MV-4-11 (cell line): ENCODE measurements at places on chromosomes 12 and 14.
A peak's percentile ranks its signal among the peaks of the same experiment; 100 is the strongest.

DNA sequence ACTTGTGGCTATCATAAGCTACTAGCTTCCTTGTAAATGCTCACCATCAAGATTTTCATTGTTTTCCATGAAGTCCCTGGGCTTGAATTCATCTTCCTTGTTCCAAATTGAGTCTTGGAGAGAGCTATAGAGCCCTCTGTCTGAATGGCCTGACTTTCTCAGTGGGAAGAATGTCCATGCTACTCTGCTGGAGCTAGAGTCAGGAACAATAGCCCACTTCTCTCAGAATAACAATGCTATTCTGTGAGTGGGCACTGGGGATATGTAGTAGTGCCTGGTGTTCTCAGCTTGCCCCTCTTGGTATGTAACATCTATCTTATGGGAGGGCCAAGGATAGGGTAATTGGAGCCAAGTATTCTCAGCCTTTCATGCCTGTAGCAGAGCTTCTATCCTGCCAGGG, 127.6 kb upstream of the TRHDE start:
- no peak for DNase-seq

DNA sequence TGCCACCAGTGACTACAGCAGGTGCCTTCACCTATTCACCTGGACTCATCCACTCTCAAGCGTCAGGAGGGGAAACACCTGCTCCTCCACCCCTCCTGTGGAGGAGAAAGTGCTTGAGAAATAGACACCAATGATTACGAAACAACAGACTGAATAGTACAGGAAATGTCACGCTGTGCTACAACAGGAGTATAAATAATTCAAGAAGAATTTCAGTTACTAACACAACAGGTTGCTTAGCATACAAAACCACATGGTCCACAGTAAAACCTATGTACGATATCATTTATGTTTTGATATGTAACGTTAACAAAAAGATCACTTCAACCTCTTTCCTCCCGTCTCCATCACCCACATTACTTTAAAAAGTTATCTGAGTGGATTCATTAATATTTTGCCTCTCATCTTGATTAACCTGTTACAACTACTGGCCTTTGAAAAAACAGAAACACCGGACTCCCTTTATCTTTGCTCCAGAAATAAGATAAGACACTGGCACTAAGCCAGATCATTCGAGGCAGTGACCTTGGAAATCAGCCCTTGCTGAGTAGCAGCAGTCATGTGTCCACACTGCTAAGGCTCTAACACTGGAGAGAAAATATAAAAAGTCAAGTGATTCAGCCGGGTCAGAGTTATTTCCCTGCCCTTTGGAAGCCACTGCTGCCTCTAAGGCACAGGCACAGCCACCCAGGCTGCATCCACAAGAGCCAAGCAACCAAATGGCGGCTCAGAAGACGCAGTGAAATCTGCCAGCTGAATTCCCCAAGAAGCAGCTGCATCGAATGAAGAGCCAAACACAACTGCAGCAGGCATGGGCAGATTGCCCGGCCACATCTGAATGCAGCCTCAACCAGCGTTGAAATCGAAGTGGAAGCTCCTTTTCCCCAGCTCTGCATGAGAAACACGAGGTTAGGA, 40.9 kb downstream of the NT5DC3 start:
- peak; percentile 74 for DNase-seq

DNA sequence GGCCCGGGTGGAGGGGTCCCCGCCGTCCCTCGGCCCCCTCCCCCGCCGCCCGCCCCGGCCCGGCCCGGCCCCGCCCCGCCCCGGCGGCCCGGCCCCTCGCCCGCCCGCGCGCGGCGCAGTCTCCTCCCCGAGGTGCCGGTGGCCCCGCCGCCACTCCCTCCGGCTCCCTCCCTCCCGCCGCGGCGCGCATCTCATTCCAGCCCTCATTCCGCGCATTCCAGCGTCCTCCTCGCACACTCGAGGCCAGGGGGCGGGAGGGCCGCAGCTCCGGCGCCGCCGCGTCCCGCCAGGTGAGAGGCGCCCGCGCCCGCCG, at the start of gene TEAD4:
TEAD4 (plus strand) TSS at position 206 of the 313 bp plus-strand sequence.
- DNase-seq, result no peak

DNA sequence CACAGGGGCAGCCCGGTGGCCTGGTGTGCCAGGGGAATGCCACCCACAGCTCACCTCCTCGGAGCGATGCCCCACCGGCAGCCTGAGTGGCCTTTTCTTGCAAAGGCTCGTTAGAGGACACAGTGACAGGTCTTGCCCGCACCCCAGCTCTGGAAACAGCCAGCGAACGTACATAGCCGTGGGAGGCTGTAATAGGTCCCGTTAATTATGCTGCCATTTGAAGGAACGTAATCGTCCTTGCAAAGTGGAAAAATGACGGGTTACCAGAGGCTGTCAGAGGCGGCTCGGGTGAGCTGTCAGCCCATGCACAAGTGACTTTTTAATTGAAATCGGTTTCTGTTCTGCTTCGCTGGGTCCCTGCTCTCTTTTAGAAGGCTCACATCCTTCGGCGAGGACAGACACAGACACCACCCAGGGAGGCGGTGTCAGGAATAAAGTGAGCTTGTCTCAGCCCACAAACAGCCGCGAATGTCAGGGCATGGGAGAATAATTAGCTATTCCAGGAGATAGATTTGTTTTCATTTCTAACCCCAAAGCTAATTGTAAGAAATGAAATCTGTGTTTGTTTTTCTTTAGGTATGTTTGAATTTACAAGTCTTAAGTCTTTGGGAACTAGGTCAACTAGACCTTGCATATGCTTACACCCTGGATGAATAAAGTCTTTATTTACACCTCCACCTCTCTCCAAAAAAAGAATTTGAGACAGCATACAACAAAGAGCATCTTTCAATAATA, 77.2 kb upstream of the RFLNA start:
- peak; percentile 84 for DNase-seq

- DNase-seq, result no peak
Observed at GRCh38 chr14:86999036-86999435, 993.9 kb downstream of the GALC start.

- no peak for DNase-seq
Observed at GRCh38 chr12:120468821-120469449, 613 bp downstream of the SRSF9 start.

DNA sequence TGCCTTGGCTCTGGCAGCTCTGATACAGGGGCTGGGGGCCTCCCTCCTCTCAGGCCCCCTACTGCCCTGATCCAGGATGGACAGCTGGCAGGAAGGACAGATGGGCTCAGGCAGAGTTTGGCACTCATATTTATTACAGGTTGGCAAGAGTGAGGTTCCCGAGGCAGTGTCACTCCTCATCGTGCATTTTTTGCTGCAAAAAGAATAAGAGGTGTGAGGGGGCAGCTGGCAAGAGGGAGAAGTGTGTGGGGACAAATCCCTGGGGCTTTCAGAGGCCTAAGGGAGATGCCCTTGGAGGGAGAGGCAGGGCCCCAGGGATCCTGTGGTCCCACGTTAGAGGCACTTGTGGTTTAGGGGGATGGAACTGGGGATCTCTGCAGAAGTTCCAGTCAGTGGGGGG, 5.0 kb downstream of the CMTM5 start:
- DNase-seq, result no peak

GRCh38 chr12:105721051-105721825, 390.7 kb downstream of the C12orf75 start:
- no peak for DNase-seq

GRCh38 chr12:130134563-130134915, 27.7 kb upstream of the FZD10 start:
- no peak for DNase-seq

- peak; percentile 55 for DNase-seq
Observed at GRCh38 chr12:128004383-128004938, 262.5 kb upstream of the TMEM132C start.

DNA sequence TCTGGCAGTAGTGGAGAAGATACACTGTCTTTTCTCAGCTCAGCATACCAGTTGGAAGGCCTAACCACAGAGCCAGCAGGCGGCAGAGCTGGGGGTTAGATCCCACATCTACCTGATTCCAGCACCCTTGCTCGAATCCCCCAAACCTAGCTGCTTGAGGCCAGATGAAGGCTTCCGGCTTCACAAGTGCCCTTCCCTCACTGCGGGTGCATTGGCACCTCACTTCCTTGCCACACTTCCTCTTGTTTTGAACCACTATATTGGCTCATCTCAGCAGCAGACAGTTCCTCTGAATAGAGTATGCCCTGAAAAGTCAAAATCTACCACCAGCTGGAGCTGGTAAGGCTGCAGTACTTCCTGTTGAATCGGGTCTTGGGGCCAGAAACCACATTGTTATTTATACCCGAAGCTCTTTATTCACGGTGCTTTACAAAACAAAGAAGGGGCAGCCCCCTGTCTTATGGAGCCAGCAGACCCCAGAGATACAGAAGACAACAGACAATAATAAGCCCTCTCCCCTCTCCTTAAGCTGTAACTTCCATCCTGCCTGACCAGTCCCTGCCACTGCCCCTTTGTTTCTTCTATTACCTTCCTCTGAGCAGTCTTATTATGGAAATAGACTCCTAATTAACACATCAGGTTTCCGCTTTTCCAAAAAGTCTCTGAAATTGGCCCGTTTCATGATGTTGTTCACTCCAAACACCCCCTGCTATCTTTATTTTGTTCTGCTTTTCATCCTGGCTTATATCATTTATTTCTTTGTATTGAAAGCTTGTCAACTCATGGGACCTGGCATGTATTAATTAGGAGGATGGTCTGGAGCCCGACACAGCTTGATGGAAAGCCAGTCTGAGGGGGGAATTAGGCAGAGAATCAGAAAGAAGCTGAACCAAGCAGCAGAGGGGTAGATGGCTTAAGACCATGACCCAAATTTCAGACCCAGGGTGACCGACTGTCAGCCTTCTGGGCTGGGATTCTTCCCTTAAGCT, 233.5 kb downstream of the EFCAB11 start:
- DNase-seq, result peak; percentile 98

DNA sequence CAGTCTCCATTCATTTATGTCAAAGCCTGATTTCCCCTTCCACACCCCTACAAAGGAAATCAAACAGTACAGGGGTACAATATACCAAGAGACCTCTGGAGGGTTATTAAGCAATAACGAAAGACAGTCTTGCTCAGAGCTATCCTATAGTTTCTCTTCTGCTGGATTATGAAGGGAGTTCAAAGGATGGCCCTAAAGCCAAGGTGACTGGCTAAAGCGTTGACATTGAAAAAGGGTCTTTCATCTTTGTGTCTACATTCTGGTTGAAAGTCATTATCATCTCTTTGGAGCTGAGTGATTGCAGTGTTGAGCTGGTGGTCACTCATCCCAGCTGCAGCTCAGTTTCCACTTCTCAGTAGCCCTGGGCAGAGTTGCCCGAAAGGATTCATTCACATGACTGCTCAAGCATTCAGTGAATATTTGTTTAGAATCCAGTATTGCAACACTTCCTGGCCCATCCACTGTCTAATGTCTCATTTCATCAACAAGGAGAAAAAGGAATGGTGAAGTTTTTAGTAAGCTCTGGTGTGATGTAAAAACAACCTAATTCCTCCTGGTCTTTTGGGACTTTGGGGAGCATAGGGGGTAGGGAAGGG, 19.2 kb upstream of the TBX5 start:
- no peak for DNase-seq

DNA sequence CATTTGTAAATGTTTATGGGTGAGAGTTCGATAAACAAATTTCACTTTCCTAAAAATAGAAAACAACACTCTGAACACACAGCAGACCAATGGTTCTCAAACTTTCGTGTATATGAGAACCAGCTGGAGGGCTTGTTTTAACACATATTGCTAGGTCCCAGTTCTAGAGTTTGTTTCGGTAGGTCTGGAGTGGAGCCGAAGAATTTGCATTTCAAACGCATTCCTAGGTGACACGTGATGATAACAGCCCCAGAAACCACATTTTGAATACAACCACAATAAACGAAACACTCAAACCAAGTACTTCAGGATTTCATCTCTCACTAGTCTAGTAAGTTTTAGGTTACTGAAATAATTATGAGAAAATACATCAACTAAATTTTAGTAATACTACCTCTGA, 17.1 kb downstream of the SEC23A start:
- no peak for DNase-seq

DNA sequence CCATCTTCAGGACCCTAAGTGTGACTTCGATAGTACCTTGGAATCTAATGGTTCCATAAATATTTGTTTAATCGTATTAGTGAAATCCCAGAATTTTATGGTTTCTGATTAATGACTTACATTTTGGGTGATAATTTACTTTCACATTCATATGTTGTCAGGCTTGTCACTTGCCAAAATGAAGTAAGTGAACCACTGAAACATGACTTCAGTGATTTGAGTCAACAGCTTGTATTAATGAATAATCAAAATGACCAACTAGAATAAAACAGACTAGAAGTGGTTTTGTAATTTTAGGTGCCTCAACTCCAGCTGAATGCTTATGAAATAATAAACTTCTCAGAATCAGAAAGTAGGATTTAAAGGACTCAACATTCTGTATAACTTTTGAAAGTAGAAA, 517.1 kb downstream of the PRKD1 start:
- no peak for DNase-seq

- DNase-seq, result no peak
Observed at GRCh38 chr12:113855998-113856397, 110.1 kb downstream of the RBM19 start.

DNA sequence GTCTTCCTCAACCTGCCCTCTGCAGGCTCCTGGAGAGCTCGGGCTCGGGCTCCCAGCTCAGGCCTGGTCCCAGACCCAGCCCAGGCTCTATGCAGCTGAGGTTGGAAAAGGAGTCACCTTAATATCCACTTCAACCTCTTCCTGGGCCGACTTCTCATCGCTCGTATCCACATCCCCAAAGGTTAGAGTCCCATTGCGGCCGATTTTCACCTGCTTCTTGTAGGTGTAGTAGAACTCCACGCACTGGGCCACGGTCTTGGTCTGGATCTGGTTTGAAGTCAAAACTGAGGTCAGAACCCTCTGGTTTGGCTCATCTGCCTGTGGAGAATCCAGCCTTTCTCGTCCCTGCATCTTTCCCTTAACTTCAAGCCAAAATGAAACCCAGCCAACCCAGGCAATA, 8.4 kb upstream of the PNMA1 start:
- no peak for DNase-seq

DNA sequence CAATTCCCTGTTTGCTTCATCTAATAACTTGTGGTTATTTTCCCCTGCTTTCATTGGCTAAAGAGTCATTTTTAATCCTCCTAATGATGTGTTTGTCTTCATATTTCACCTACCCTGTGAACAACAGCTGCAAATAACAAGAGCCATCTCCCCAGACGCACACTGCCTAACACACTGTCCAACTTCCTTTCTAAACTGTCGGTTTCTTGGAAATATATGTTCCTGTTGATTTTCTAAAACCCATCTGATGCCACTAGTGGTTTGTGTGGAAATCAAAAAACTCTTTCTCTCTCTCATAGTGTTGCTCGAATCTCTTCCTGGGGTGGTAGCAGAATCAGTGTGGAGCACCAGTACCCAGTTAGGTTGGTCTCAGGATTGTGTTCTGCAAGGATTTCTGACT, 226.9 kb downstream of the EPS8 start:
- peak; percentile 78 for DNase-seq
